GM23338 (cell line): ENCODE measurements at places on chromosomes 16 and 17. TPM values are rescaled to one million over a fixed set of nuclear protein-coding genes. Genes with fewer than 3 reads are reported as not detected.

- DNase-seq: no peak
Measured at GRCh38 chr16:46962629-46963028, 10.8 kb downstream of the DNAJA2 start.

Gene ALOX15B
- polyA plus RNA-seq: 0.33 and 0.42 TPM in 2 replicates

DNA sequence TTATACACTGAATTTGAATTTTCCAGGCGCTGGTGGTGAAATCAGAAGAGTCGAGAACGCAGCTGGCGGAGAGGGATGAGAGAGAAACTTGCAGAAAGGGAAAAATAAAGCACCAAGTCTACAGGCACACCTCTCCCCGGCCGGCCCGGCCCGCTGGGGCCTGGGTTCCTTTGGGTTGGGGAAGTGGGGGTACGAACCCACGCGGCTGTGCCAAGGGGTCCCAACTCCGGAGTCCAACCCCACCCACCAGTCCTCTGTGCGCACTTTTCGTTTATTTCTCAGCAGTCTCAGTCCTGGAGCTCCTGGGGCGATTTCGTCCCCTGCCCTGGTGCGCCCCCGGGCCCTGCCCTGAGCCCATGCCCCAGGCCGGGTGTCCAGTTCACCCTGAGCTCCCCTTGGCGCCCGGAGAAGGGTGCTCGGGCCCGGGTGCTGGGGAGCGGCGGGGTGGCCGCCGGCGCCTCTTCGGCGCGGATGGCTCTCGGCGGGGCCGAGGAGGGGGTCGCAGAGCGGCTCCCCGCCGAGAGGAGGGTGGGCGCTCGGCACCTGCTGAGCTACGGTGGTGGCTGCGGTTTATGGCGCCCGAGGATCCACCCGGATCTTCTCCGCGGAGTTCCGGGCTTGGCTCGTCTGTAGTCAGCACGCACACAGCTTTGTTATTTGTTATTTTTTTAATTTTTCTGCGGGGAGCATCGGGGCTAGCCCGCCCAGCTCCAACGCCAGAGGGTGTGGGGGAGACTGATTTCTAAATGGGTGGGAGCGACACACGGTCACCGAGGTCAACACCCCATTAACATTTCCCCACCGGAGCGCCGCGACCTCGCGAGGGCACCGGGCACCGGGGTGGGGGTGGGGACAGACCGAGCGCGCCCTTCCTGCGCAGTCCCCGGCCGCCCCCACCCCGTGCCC lies 15.7 kb upstream of the CBX8 start:
- no peak for DNase-seq

Gene GUCY2D
- polyA plus RNA-seq: 0.08 and 0.96 TPM in 2 replicates

- DNase-seq: no peak
Measured at GRCh38 chr17:6536566-6537065, 19.7 kb downstream of the PITPNM3 start.

- DNase-seq: no peak
Measured at GRCh38 chr16:70569752-70570151, 46.1 kb downstream of the SF3B3 start.

Gene PRR29
- 0.24 and 0.66 TPM in 2 replicates for polyA plus RNA-seq

DNA sequence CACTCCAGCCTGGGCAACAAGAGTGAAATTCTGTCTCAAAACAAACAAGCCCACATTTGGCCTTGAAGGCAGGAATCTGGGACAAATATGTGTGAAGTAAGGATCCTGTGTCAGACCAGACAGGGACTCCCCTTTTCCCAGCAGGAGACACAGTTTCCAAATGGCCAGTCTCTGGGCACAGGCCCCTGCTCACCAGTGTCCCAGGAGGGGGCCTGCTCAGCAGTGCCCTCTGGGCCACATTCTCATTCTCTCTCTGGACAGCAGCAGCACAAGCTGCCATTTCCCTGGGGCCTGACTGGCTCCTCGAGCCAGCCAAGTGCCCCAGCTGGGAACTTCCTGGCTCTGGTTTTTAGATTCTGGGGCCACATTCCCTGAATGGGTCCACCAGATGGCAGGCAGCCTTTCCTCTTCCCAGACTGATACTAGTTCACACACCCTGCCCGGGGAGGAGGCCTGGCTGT lies 11.7 kb upstream of the MNT start:
- peak; percentile 58 for DNase-seq

- peak; percentile 58 for DNase-seq
Measured at GRCh38 chr17:35088356-35088880, 24.9 kb upstream of the RFFL start.

DNA sequence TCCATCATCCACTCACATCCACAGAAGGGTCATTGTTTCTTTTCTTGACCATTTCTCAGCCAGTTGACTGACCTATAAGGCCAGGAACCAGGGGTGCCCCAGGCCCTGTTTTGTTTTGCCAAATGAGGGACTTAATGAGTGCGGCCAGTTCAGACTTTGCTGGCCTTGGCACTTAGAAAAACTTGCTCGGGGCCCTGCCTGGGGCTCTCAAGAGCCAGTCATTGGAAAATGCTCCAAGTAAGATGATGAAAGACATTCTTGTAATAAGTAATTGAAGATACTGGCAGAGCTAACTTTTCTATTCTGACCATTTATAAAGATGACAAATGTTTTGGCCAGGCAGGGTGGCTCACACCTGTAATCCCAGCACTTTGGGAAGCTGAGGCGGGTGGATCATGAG lies 29.0 kb upstream of the CLEC18B start:
- no peak for DNase-seq

Gene KRT25
- not detected in 2 replicates for polyA plus RNA-seq

DNA sequence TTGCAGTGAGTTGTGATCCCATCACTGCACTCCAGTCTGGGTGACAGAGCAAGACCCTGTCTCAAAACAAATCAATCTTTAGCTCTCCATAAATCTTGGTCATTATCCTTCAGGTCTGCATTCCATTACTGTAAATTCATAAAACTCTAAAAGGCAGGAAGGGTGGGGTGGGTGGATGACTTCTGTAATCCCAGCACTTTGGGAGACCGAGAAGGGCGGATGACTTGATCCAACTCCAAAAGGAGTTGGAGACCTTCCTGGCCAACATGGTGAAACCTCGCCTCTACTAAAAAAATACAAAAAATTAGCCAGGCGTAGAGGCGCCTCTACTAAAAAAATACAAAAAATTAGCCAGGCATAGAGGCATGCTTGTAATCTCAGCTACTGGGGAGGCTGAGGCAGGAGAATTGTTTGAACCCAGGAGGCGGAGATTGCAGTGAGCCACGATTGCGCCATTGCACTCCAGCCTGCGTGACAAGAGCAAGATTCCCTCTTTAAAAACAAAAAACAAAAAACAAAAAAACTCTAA lies 2.2 kb upstream of the UBE2Z start:
- DNase-seq: no peak

- DNase-seq: peak; percentile 55
Measured at GRCh38 chr17:81239714-81240555, 817 bp downstream of the NDUFAF8 start.

Gene FAM171A2
- 3.9 and 4.1 TPM in 2 replicates for polyA plus RNA-seq

- no peak for DNase-seq
Measured at GRCh38 chr16:30368122-30368791, 2.0 kb downstream of the TBC1D10B start.

Gene PCGF2
- 51.9 and 60.9 TPM in 2 replicates for polyA plus RNA-seq

Gene PRDM7
- 0.08 TPM in 1 of 2 replicates, not detected in the other for polyA plus RNA-seq

DNA sequence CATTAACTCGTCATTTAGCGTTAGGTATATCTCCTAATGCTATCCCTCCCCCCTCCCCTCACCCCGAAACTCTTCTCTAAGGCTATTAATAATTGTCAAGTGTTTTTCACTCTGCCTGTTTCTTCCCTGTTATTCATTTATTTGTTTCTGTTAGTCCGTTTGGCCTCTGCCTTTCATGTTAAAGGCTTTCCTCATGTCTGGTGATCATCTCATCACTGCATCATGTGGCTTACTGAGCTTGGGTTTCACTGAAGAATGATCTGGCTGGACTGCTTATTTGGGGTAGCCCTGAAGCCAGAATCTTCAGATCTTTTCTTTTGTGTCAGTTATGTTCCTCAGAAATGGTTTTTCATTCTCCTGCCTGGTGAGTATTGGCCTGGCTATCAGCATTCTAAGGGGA lies 9.5 kb downstream of the UTP4 start:
- DNase-seq: no peak

- no peak for DNase-seq
Measured at GRCh38 chr16:85222155-85222863, 110.0 kb upstream of the CIBAR2 start.

Gene ACSM2A
- polyA plus RNA-seq: not detected in 2 replicates

DNA sequence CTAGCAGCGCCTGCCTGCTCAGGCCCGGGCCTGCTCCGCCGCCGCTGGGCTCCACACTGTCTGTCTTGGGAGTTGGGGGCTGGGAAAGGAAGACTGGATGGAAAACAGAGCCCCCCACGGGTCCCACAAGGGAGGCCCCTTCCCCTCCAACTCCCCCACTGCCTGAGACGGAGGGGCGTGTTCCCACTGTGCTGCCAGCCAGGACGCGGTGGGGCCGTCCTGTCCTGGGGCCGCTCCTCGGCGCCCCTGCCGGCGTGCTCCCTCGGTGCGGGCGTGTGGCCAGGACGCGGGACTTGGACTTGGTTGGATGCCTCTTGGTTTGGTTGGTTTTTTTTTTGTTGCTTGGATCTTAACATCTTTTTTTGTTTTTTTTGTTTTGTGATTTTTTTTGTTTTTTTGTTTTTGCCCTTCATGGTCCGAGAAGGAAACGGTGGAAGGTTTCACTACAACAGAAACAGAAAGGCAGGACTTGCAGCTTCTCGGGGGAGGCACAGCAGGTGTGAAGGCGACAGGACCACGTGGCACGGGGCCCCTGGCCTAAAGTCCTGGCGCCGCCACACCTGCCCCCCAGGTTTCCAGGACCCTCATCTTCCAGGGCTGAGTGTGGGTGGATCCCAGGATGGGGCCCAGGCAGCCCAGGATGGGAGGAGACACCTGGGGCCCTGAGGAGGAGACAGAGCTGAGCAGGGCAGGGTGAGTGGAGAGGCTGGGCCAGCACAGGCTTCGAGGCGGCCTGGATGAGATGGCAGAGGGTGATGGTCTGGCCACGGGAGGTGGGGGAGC lies 16.0 kb downstream of the ENGASE start:
- DNase-seq: peak; percentile 68

- DNase-seq: peak; percentile 66
Measured at GRCh38 chr17:2056206-2057174, 1.6 kb downstream of the HIC1 start.

GRCh38 chr17:44113868-44114840 lies 9.3 kb downstream of the HDAC5 start:
- no peak for DNase-seq

DNA sequence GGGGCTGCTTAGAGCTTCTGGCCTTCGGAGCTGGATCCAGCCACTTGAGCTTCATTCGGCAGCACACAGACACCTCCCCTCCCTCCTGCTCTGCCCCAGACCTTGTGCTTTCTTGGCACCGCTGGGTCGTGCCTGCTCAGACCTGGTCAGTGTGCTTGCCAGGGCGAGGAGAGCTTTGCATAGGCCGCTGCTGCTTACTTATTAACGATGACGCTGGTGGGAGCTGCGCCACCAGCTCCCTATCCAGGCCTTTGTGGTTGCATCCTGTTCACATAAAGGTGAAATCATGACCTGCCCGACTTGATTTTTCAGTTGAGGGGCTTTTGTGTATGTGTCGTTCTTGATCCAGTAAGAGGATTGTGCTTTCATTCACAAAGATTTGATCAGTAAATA lies 101.1 kb downstream of the MSI2 start:
- DNase-seq: no peak

GRCh38 chr16:2586901-2587480 lies 49.2 kb downstream of the PDPK1 start:
- no peak for DNase-seq

DNA sequence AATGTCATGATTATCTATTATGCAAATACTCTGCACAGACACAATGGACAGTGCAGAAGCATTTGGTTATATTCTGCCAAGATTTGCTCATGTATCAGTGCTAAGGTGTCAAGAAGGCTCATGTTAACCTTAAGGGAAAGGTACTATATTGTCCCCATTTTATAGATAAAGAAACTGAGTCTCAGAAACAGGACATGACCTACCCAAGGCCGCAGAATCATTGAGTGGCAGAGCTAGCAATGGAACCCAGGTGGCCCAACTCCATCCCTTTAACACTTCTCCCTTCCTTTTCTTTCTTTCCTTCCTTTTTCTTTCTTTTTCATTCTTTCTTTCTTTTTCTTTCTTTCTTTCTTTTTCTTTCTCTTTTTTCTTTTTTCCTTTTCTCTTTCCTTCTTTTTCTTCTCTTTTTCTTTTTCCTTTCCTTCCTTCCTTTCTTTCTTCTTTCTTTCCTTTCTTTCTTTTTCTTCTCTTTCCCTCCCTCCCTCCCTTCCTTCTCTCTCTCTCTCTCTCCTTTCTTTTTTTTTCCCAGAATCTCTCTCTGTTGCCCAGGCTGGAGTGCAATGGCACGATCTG lies 149.8 kb downstream of the CPPED1 start:
- no peak for DNase-seq

- peak; percentile 87 for DNase-seq
Measured at GRCh38 chr17:41772218-41772585, 14.3 kb downstream of the JUP start.

- DNase-seq: no peak
Measured at GRCh38 chr16:16116841-16117240, 106.5 kb downstream of the ABCC6 start.

Gene NMT1
- polyA plus RNA-seq: 298 and 327 TPM in 2 replicates

GRCh38 chr17:57085448-57086068 lies 512 bp downstream of the AKAP1 start:
- DNase-seq: peak; percentile 60

GRCh38 chr17:81821147-81821546 lies 11.9 kb downstream of the MCRIP1 start:
- DNase-seq: no peak

DNA sequence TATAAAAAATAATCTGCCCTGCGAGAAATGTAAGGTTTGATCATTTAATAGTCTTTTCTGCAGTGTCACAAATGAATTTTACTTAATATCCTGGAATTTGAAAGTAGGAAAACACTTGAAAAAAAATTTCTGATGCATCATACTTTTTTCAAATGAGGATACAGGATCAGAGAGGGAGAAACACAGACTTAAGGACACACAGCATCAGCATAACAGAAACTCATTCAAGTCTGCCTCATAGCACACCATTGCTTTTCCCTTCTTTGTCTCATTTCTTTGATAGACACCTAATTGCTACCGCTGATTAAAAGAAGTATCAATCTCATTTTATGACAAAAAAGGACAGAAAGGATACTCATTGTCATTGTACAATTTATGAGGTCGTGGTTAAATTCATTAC lies 319.0 kb downstream of the TMEM114 start:
- no peak for DNase-seq

Gene KRTAP4-9
- polyA plus RNA-seq: not detected in 2 replicates

DNA sequence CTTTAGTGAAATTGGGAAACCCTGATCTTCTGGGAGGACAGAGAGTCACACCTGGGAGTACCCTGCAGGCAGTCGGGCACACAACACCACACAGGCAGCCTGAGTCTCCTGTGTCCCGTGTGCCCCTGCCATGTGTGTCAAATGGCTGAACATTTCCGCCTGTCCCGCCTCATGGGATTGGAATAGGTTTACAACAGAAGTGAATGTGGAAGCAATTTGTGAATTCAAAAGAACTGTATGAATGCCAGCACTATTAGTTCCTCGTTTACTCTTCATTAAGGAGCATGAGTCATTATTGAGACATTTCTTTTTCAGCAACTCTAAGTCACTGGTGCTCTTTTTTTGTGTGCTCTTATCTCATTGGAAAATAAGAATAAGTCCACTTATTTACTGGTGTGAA lies 226.5 kb downstream of the PMP22 start:
- no peak for DNase-seq
